ENCODE measurements at places on chromosomes 6 and 20. TPM values are rescaled to one million over a fixed set of nuclear protein-coding genes. Genes with fewer than 3 reads are reported as not detected.

The CD109 gene
- total RNA-seq = 46.1 TPM

The C6orf58 gene
- total RNA-seq = not detected

The CRIP3 gene
- total RNA-seq = 0.39 TPM

The NRM gene
- total RNA-seq = 3.3 TPM

The SMLR1 gene
- not detected for total RNA-seq

The GSTA2 gene
- not detected for total RNA-seq

The LY6G5C gene
- total RNA-seq = 0.85 TPM

The CUTA gene
- total RNA-seq = 102 TPM

The WFDC10B gene
- not detected for total RNA-seq

The SLC35B2 gene
- total RNA-seq = 149 TPM

The SIM1 gene
- not detected for total RNA-seq

The PRRT1 gene
- 0.39 TPM for total RNA-seq

The TEAD3 gene
- total RNA-seq = 16.2 TPM

The CNR1 gene
- 0.07 TPM for total RNA-seq

The DZANK1 gene
- total RNA-seq = 1.7 TPM

The PGC gene
- not detected for total RNA-seq

The MAP7 gene
- 1.3 TPM for total RNA-seq

The HACE1 gene
- total RNA-seq = 19.9 TPM

The C6orf15 gene
- not detected for total RNA-seq

The STMND1 gene
- total RNA-seq = not detected

The MOG gene
- not detected for total RNA-seq

The MCM9 gene
- 13.1 TPM for total RNA-seq

The CAP2 gene
- total RNA-seq = 17.9 TPM

The MAP3K4 gene
- total RNA-seq = 25.5 TPM

The ELOVL4 gene
- 5.4 TPM for total RNA-seq
